ENCODE measurements at places on chromosomes 2 and 18.

DNA sequence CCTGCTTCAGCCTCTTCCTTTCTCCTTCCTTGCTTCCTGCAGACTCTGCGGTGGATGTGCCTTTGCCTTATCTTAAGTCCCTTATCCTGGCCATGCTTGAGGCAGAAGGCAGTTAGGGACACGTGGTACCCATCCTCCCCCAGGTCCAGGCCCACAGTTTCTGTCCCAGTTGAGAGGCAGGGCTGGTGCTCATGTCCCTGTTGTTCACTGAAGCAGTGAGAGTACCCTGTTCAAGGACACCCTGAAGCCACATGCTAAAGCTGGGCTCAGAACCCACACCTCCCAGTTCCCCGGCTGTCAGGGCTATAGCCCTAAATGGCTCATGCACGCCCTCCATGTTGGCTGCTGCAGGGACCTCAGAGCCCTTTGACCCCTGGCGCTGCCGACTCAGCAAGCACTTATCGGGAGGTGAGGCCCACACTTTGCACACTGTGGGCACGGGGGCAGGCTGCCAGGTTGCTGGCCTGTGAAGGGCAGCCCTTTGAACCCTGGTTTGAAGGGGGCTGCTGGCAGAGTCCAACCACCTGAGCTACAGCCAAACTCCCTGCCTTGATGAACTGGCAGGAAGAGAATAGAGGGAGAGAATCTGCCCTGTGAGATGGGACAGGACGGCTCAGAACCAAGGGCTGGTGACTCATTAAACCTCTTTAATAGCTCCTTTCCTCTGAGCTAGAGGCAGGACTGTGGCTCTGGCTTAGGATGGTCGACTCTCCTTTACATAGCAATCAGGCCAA lies 6.3 kb downstream of the KHK start:
- no peak for DNase-seq

- peak; percentile 71 for DNase-seq
Observed at GRCh38 chr2:53969968-53970723, 647 bp downstream of the PSME4 start.

GRCh38 chr2:231332872-231333500 lies 62.5 kb upstream of the B3GNT7 start:
- DNase-seq, result no peak

- DNase-seq, result no peak
Observed at GRCh38 chr2:79771493-79771892, 258.6 kb downstream of the CTNNA2 start.

DNA sequence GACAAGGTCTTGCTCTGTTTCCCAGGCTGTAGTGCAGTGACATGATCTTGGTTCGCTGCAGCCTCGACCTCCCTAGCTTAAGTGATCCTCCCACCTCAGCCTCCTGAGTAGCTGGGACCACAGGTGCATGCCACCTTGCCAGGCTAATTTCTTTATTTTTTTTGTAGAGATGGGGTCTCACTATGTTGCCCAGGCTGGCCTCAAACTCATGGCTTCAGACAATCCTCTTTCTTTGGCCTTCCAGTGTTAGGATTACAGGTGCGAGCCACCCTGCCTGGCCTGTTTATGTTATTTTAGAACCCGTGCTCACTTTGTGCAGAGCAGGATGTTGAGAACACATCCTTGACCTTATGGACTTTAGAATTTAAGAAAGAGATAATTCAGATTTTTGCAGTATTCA lies 17.4 kb downstream of the FAM117B start:
- no peak for DNase-seq

DNA sequence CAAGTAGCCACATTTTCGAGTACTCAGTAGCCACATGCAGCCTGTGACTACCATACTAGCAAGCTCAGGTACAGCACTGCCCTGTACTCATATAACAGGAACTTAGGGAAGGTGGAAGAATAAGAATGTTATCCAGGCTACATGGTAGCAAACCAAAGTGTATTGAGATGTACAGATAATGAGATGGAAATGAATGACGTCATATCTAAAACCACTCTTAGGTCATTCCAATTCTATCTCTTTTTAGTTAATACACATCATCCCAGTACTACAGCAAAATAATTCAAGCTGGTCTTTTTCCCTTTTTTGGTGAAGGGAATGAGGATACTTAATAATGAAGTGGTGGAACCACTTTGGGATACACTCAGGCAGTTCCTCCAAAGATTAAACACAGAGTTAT lies 38.7 kb downstream of the COLEC12 start:
- DNase-seq, result no peak

DNA sequence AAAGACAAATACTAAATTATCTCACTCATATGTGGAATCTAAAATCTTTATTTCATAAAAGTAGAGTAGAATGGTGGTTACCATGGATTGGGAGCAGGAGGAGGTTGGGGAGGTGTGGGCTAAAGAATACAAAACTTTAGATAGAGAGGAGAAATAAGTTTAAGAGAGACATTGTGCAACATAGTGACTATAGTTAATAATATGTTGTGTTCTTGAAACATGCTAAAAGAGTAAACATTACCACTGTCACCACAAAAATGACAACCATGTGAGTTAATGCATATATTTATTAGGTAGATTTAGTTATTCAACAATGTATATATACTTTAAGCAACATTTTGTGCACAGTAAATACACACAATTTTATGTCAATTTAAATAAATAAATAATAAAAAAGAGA lies 128.5 kb upstream of the COL3A1 start:
- no peak for DNase-seq

- no peak for DNase-seq
Observed at GRCh38 chr2:40485854-40486253, 34.0 kb upstream of the SLC8A1 start.

- peak; percentile 62 for DNase-seq
Observed at GRCh38 chr2:131105950-131106801, 1.0 kb downstream of the PLEKHB2 start.

- DNase-seq, result no peak
Observed at GRCh38 chr2:9821805-9822445, 21.3 kb upstream of the TAF1B start.

Data from mucosa of descending colon (tissue), 3 donors.